ENCODE measurements at places on chromosomes 2 and 18.

- DNase-seq, result no peak
Measured at GRCh38 chr2:126877861-126878565, 20.7 kb upstream of the TEX51 start.

- DNase-seq, result no peak
Measured at GRCh38 chr2:61660511-61661388, 122.6 kb upstream of the XPO1 start.

GRCh38 chr18:45774065-45774521 is 50.1 kb downstream of the SLC14A1 start:
- DNase-seq, result no peak

DNA sequence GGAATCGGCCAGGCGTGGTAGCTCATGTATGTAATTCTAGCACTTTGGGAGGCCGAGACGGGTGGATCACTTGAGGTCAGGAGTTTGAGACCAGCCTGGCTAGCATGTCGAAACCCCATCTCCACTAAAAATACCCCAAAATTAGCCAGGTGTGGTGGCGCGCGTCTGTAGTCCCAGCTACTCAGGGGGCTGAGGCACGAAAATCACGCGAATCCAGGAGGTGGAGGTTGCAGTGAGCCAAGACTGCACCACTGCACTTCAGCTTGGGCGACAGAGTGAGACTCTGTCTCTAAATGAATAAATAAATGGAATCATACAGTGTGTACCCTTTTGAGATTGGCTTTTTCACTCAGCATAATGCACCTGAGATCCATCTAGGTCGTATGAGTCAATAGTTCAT is 19.4 kb upstream of the TTC39C start:
- no peak for DNase-seq

GRCh38 chr2:3641181-3641580 is 16.8 kb upstream of the ALLC start:
- DNase-seq, result no peak

- DNase-seq, result no peak
Measured at GRCh38 chr2:8154936-8155335, 526.9 kb upstream of the ID2 start.

DNA sequence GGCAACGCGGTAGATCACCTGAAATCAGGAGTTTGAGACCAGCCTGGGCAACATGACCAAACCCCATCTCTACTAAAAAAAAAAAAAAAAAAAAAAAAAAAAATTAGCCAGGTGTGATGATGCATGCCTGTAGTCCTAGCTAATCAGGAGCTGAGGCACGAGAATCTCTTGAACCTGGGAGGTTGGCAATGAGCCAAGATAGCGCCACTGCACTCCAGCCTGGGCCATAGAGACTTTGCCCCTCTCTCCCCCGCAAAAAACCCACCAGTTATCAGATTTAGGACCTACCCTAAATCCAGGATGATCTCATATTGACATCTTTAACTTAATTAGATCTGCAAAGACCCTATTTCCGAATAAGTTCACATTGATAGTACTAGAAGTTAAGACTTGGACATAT is 29.2 kb upstream of the LDAH start:
- DNase-seq, result no peak

DNA sequence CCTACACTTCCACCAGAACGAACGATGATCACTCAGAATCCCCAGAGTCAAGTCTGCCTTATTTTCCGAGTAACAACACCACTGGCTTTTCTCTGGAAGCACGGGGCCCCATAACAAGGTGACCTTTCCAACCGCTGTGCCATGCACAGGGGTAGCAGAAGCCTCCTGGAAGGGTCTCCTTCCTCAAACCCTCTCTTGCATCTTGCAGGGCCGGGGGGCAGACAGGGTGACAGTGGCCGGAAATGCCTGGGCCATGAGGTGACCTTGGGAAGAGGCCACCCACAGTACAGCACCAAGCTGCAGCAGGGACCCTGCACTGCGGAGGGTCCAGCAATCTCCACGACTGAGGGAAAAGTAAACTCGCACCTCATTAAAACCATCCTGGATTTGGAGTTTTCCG is 108.5 kb downstream of the PXDN start:
- no peak for DNase-seq

- no peak for DNase-seq
Measured at GRCh38 chr2:86753606-86754005, 33.5 kb downstream of the RMND5A start.

DNA sequence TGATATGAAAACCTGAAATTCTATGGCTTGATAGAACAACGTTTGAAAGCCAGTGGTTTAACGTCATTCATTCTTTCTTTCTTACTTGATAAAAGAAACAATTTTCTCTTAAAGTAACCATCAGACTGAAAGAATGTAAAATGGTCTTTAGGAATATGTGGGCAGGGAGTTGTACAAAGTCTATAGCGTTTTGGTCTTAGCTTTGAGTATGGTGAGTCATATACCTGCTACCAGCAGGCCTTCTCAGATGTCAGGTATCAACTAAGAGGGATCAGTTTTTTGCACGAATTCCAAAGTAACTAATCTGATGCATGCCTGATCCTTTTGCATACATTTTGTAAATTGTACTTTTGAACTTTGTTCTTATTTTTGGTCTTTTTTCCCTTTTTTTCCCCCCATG is 101.5 kb upstream of the DSEL start:
- DNase-seq, result no peak

DNA sequence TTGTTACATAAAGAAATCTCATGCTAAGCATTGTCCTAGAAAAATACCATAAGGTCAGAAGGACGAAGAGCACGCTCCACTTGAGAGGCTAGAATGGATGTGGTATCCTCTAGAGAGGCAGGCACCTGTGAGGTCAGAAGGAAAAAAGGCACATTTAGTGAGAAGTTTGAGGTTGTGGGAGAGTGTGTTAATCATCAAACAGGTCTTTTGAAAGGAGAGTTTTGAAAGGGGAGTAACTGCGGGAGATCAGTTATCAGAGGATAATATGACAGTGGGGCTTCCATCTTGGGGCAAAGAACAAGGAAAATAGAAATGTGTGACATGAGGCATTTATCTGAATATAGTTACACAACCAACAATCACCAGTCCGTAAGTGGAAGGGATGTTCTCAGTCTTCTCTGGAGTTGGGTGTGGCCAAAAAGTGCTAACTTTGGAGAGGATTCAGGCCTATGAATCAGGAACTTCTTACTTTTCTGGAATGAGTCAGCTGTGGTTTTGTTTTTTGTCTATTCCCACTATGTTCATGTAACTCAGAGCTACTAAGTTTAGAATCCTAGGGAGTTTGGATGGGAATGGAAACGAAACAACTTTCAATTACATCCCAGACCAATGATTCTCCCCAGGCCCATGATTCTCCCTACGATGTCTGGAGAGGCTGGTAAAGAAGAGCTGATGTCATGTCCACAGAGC is 451.4 kb upstream of the ST6GAL2 start:
- DNase-seq, result no peak

GRCh38 chr2:74444498-74445318 is 3.0 kb upstream of the RTKN start:
- DNase-seq, result no peak

GRCh38 chr2:131140581-131140980 is 35.4 kb downstream of the PLEKHB2 start:
- no peak for DNase-seq

DNA sequence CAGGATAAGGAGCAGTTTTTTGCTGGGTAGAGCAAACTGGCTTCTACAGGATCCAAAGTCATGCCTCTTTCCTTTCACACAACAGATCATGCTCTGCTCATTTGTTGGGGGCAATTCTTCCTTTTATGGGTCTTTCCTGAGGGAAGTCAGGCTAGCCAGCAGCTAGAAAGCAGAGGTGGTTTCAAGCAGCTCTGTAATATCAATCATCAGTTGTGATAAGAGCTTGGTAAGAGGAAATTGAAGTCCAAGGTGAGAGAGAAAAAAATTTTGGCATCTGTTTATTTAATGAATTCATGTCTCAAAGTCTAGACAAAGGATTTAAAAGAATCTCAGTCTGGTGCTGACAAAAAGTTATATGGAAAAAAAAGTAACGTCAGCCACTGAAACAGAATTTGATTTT is 6.2 kb downstream of the TMEM87B start:
- no peak for DNase-seq

- no peak for DNase-seq
Measured at GRCh38 chr2:200127848-200128247, 172.5 kb downstream of the MAIP1 start.

GRCh38 chr2:130963196-130963848 is 126.6 kb downstream of the ARHGEF4 start:
- DNase-seq, result no peak

DNA sequence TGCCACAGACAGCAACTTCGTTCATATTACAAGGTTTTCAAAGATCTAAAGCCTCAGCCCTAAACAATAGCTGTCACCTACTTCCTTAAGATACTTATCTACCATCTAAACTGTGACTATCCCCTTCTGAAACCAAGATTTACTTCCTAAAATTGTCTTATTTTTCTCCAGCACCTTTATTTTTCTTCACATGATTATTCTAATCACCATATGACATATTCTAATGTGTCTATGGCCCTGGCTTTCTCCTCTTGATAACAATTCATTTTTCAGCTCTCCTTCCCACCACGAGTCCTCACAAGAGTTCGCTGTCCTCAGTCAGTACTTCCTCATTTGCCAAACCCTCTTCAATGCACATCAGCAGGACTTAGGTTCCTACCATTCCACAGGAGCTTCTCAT is 53.9 kb downstream of the RTTN start:
- no peak for DNase-seq

- DNase-seq, result no peak
Measured at GRCh38 chr2:157443795-157444640, at the start of gene CYTIP. TSS of gene CYTIP (minus strand) at chr2:157444089. CDS start at chr2:157444020, 69 bp downstream.

DNA sequence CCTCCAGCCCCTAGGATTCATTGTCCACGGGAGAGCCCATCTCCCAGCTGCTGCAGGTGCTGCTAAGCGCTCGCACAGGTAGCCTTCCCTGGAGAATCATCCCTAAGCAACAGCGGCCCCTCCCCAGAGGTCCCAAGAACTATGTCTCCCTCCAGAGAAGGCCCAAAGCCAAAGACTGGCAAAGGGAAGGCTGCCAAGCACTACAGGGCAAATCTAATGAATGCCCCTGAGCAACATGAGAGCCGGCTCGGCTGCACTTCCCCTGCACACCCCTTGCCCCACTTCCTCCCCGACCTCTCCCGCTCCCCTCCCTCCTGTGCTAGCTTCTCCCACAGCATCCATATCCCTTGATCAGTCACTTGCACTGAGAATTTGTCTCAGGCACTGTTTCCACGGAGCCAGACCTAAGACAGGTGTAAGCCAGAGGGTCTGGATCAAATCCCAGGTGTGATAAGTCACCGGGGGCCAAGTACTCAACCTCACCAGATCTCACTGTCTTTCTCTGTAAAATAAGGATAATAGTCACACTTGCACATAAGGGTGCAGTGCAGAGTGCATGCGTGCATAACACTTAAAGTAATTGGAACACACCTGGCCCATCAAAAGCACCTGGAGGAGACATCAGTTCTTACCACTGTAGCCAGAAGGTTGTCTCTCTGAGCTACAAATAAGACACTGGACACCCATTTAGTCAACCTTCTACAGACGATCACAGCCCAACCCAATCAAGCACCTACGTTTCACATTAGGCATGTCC is 20.1 kb upstream of the COL6A3 start:
- DNase-seq, result no peak

GRCh38 chr2:19299032-19299431 is 59.4 kb downstream of the OSR1 start:
- no peak for DNase-seq

GRCh38 chr2:83844490-83844889 is 614.6 kb downstream of the SUCLG1 start:
- no peak for DNase-seq

DNA sequence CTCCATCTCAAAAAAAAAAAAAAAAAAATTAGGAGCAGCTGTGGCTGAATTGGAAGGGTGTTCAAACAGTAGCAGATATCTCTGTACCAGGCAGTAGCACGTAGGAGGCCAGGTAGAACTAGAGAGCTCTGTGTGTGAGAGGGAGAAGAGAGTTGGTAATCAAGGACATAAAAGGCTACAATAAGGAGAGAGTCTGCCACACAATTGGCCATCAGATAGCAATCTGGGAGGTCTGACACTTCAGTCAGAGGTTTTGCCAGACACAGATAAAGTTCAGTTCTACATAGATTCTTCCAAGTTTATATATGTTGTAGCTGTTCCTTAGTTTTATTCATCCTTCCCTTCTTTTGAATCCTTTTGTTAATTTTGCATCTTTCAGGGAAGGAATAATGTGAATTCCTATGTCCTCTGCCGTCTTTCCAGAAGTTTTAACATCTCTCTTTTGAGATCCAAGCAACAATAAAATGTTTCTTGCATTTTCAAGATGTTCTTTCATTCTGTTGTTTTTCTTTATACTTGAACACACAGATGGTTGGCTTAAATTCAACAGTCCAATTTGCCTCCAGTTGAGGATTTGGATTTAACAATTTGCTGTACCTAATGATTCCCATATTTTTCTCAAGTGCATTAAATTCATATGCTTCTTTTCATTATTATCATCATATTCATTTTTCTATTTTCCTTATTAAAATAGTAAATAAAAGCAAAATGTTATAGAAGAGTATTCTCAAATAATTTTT is 600.3 kb upstream of the GCFC2 start:
- DNase-seq, result no peak

GRCh38 chr2:141027221-141027620 is 1103.6 kb downstream of the LRP1B start:
- DNase-seq, result no peak

- no peak for DNase-seq
Measured at GRCh38 chr2:1690056-1690775, 54.1 kb downstream of the PXDN start.

DNA sequence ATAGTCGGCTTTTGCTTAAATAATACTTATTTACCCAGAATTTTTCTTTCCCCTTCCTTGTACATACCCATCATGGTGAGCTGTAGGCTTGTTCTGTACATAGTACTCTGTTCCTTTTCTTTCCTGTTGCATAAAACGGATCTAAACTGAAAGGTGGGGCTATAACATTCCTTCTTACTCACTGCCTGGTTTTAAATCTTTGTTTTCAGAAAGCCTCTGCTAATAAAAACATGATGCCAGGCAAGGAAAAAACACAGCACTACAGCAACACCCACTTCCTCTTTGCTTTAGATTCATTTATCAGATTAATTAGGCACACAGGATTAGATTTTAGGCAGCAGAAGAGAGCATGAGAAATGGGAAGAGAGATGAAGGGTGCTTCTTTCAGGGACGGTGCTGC is 19.6 kb upstream of the STON1 start:
- DNase-seq, result no peak

GRCh38 chr18:36501100-36501499 is 203.6 kb downstream of the FHOD3 start:
- no peak for DNase-seq

DNA sequence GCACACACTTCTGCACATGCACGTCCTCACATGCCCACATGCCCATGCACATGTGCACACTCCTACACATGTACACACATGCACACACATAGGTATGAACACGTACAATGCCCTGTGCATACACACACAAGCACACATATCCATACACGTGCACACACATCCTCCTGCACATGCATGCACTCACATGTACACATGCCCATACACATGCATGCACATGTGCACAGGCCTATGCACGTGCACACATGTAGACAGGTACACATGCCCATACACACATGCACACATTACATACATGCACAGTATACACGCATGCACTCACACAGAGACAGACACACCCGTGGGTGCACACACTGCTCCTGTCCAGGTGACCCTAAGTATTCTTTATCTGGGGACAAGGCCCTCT is 34.3 kb downstream of the GPC1 start:
- DNase-seq, result no peak

- no peak for DNase-seq
Measured at GRCh38 chr2:226334981-226335720, 464.5 kb downstream of the IRS1 start.
